Activated CD4-positive, alpha-beta T cell treated with anti-CD3 and anti-CD28 coated beads, Interleukin-2, amount 10 ng/mL, durations not matched to agents 7 days and 5 days (primary cell): ENCODE measurements at places on chromosomes 12 and 14. TPM values are rescaled to one million over a fixed set of nuclear protein-coding genes. Genes with fewer than 3 reads are reported as not detected.

The FLRT2 gene
- not detected for total RNA-seq

- peaks cover 4% of the 10 kb centered on the region for H3K4me1 ChIP-seq
- H3K27me3 ChIP-seq = no peaks in the 10 kb centered on the region
- no peak overlapping the region for H3K27ac ChIP-seq
- H3K4me3 ChIP-seq = no peak overlapping the region
- no peaks in the 10 kb centered on the region for H3K36me3 ChIP-seq
Observed at GRCh38 chr14:73472185-73473114, 14.1 kb upstream of the NUMB start.

DNA sequence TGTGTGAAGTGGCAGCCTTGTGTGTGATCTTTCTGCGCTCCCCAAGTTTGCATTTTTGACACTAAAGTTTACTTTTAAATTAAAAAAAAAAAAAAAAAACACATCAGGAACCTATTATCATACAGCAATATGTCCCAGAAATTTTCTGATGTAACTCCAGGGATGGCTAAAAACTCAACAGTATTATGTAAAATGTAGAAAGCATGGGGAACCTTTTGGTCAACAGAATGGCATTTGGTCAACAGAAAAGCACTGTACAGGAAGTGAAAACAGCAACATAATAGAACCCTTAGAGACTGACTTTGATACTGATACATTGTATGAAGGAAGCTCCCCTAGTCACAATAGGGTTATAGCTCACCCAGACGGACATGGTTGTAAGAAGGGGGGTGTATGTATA is 224.3 kb downstream of the ITPR2 start:
- no peaks in the 10 kb centered on the region for H3K36me3 ChIP-seq
- H3K4me3 ChIP-seq = no peak overlapping the region
- H3K27ac ChIP-seq = no peak overlapping the region
- no peaks in the 10 kb centered on the region for H3K27me3 ChIP-seq
- H3K4me1 ChIP-seq = no peaks in the 10 kb centered on the region

DNA sequence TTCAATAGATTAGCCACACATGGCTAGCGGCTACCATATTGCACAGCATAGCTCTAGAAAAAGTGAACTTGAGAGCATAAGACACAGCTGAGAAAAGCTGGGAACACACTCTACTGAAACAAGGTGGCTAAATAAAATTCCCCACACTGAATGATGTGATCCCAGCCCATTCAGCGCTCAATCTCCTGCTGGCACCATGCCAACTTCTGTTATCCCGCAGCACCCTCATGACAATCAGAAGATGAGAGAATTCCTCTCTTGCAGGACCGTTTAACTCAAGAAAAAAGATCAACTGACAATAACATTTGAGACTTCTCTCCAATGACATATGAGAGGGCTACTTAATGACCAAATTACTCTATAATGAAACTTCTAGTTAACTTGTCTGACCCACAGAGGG is 115.4 kb downstream of the ADAMTS20 start:
- H3K36me3 ChIP-seq = no peaks in the 10 kb centered on the region
- DNase-seq = no peak
- peaks cover 3% of the 10 kb centered on the region for H3K27me3 ChIP-seq
- H3K27ac ChIP-seq = no peak overlapping the region

DNA sequence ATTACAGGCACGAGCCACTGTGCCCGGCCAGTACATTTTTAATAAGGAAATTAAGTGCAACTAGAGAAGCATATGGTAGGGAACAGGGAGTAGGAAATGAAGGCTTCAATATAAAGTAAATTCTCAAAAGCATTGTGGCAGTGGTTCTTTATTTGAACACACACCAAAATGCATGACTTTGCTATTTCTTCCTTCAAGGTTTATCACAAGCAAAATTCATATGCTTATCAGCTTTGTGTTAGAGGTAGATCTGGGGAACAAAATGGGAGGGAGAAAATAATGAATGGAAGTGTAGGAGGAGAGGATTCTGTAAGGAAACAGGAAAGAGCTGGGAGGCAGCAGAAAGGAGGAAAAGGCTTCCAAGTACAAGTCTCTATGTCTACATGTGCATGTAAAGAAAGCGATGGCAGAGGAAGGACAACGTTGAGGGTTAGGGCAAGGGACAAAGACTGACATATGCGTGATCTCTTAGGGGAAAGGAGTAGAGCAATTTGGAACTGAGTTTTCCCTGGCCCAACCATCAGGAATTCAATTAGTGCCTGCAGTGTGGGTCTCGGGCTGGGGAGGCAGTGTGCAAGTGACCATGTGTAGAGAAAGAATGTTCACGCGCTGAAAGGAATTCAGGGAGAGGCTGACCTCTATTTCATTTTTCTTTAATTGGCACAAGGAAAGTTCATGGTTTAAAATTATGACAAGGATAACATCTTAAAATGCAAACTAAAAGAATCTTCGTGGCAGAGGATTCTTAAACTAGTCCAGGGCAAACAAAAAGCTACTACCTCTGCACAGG is 22.9 kb upstream of the RASSF8 start:
- H3K4me1 ChIP-seq = no peaks in the 10 kb centered on the region
- H3K4me3 ChIP-seq = no peak overlapping the region
- H3K27me3 ChIP-seq = peaks cover under 1% of the 10 kb centered on the region
- DNase-seq = no peak
- no peak overlapping the region for H3K27ac ChIP-seq
- H3K36me3 ChIP-seq = no peaks in the 10 kb centered on the region

The MYO1A gene
- 2.9 TPM for total RNA-seq

DNA sequence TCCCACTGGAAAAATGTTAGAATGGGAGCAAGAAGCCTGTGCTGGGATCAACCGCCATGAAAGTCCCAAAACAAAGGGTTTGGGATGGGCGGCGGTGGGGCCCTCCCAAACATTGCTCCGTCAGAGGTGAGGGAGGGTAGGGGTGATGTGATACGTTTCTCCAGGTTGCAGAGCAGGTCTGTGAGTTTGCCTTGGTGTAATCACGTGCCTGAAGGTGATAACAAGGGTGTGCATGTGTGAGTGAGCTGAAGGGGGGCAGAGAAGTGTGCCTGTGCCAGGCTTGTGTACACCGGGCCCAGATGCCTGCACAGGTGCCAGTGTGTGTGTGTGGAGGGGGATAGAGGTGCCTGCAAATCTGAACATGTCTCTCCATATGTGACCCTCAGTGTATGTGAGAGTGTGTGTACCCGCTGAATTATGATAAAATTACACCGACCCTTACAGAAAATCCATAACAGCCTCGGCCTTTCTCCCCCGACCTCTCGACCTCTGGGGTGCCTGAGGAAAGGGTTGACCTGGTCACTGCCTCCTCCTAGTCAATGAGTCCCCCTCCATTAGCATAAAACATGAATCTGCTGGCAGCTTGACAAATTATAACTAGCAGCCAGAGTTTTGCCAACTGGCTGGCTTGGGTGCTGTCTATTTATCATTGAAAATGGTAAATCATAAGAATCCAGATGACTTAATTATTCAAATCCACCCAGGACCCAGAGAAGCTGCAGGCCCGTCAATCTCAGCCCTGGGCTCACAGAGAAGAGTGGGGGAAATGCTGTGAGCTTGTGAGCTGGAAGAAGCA is 55.6 kb downstream of the SMUG1 start:
- no peak for DNase-seq
- H3K4me1 ChIP-seq = no peaks in the 10 kb centered on the region
- H3K4me3 ChIP-seq = no peak overlapping the region
- H3K27ac ChIP-seq = no peak overlapping the region
- H3K36me3 ChIP-seq = no peaks in the 10 kb centered on the region

DNA sequence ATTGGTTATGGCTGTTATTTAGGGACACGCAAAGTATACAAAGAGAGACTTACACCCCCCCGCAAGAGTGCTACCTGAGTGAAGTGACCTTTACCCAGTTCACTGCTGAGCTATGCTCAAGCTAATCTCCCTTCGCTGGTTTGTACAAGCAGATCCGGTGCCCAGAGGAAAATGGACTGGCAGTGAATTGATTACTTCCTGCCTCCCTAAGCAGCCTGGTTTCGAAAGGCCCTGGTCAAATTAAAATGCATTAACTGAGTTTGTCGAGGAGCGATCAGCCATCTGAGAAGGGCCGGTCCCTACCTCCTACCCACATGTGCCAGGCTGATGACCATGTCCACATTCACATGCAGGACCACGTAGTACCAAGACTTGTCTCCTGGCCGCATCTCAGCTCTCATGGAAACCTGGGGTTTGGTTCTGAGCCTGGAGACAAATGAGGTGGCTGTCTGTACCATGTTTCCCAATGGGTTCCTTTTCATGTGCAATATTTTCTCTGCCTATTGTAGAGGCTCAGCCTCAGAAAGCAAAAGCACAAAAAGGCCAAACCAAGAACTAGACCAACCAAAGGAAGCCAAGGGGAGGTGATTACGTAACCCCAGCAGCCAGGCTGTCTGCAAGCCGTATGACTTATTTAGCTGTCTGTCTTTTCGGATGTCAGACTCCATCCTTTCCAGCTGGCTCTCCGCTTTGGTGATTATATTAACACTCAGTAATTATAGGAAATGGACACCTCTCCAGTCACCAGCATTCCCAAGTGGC is 284.7 kb upstream of the PWP1 start:
- H3K36me3 ChIP-seq = peaks cover 7% of the 10 kb centered on the region
- peaks cover 50% of the 10 kb centered on the region for H3K4me1 ChIP-seq

DNA sequence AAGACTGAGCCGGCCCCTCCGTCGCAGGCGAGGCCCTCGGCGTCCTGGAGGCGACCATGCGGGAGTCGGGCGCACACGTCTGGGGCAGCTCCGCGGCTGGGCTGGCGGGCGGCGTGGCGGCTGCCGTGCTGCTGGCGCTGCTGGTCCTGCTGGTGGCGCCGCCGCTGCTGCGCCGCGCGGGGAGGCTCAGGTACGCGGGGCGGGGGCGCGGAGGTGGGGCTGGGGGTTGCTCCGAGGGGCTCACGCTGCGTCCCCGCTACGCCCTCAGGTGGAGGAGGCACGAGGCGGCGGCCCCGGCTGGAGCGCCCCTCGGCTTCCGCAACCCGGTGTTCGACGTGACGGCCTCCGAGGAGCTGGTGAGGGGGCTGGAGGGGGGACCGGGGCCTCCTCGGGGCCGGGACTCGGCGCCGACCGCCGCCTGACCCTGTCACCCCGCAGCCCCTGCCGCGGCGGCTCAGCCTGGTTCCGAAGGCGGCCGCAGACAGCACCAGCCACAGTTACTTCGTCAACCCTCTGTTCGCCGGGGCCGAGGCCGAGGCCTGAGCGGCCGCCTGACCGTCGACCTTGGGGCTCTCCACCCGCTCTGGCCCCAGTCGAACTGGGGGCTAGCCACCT is 7.8 kb downstream of the AMN start:
- H3K36me3 ChIP-seq = no peaks in the 10 kb centered on the region
- no peak for DNase-seq
- peaks cover 40% of the 10 kb centered on the region for H3K27me3 ChIP-seq

GRCh38 chr12:20212658-20213555 is 155.4 kb upstream of the PDE3A start:
- no peaks in the 10 kb centered on the region for H3K4me1 ChIP-seq
- H3K27me3 ChIP-seq = no peaks in the 10 kb centered on the region
- H3K36me3 ChIP-seq = no peaks in the 10 kb centered on the region
- no peak overlapping the region for H3K4me3 ChIP-seq
- no peak overlapping the region for H3K27ac ChIP-seq

- DNase-seq = no peak
- H3K27ac ChIP-seq = no peak overlapping the region
- H3K36me3 ChIP-seq = no peaks in the 10 kb centered on the region
- H3K27me3 ChIP-seq = peaks cover 23% of the 10 kb centered on the region
Observed at GRCh38 chr12:29562110-29562804, 64.8 kb upstream of the OVCH1 start.

- H3K27me3 ChIP-seq = peaks cover 42% of the 10 kb centered on the region
- H3K4me3 ChIP-seq = no peak overlapping the region
- no peak for DNase-seq
- H3K36me3 ChIP-seq = no peaks in the 10 kb centered on the region
- peaks cover 16% of the 10 kb centered on the region for H3K4me1 ChIP-seq
- no peak overlapping the region for H3K27ac ChIP-seq
Observed at GRCh38 chr14:50941151-50941550, 3.1 kb downstream of the PYGL start.

The SHMT2 gene
- total RNA-seq = 137 TPM

- no peaks in the 10 kb centered on the region for H3K36me3 ChIP-seq
- no peak overlapping the region for H3K4me3 ChIP-seq
- H3K27ac ChIP-seq = no peak overlapping the region
- H3K4me1 ChIP-seq = no peaks in the 10 kb centered on the region
- H3K27me3 ChIP-seq = no peaks in the 10 kb centered on the region
Observed at GRCh38 chr12:14157088-14157747, 175.8 kb upstream of the GRIN2B start.

The UNG gene
- 40.2 TPM for total RNA-seq

DNA sequence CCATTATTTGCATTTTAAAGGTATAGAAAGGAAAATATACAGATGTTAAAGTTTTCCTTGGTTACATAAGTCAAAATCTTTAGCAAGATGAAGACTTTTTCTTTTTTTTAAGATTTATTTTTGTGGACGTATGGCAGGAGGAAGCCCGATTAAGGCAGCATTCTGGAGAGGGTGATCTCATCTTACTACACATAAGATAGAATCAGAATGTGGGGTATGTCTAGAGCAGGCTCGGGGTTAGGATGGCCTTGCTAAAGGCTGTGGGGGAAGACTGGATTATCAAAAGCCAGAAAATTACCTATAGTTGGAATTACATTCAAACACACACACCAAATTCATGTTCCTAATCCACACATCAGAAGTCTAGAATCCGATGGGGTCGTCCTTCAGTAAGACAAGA is 79.6 kb upstream of the OTOGL start:
- no peaks in the 10 kb centered on the region for H3K36me3 ChIP-seq
- no peak overlapping the region for H3K4me3 ChIP-seq
- DNase-seq = no peak
- H3K27ac ChIP-seq = no peak overlapping the region
- H3K4me1 ChIP-seq = no peaks in the 10 kb centered on the region

- peaks cover 3% of the 10 kb centered on the region for H3K27me3 ChIP-seq
- no peak for DNase-seq
- no peak overlapping the region for H3K27ac ChIP-seq
Observed at GRCh38 chr12:89087149-89087825, 265.0 kb downstream of the DUSP6 start.

The RPGRIP1 gene
- total RNA-seq = not detected

DNA sequence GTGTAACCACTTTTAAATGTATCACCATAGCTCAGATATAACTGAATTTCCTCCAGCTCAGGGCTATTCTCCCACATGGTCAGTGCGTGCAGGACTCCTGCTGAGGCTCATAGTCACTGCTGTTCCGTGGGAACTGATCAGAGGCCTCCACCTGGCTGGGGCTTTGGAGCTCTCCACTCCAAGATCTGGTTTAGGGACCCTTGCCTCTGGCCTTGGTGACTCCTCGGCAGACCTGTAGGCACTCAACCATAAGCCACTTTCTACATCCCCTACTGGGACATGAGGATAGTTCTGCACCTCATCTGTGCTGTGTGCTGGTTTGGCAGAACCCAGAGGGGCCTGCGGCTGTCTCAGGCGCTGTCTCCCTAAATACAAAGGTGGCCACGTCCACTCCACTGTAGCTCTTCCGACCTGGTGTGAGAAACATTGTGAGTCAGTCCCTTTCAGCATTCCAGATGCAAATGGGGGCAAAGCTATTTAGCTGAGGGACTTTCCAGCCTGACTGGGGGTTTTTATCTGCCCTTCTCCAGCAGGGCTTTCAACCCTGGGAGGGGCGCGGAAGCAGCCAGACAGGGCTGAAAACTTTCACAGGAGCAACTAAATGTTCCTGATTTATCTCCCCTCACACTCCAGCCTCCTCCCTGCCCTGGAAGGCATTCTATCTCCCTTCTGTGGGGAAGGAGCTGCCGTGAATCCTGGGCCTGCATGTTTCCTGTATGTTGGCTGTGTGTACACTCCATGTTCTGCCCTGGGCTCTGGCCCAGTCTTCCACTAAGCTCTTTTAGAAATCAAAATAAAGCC is 218.3 kb upstream of the DAAM1 start:
- no peak overlapping the region for H3K27ac ChIP-seq
- H3K4me3 ChIP-seq = no peak overlapping the region
- H3K27me3 ChIP-seq = no peaks in the 10 kb centered on the region
- no peak for DNase-seq
- no peaks in the 10 kb centered on the region for H3K4me1 ChIP-seq
